ENCODE measurements at places on chromosomes 5 and 9.

DNA sequence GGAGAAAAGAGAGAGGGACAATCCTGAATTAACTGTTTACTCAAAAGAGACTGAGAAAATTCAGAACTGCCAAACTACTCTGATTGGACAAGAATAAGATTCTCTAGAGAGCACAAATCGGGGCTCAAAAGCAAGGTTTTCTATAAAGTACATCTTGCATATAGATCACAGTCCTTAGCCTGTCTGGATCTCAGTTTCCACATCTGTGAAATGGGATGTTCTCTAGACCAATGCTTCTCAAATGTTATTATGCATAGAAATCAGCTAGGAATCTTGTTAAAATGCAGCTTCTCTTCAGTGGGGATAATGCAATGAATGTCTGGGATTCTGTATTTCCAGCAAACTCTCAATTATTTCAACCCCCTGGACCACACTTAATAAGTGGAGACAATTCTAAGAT is 231.6 kb downstream of the ESM1 start:
- no peak for DNase-seq

GRCh38 chr9:2602704-2603116 is 18.9 kb upstream of the VLDLR start:
- no peak for DNase-seq

DNA sequence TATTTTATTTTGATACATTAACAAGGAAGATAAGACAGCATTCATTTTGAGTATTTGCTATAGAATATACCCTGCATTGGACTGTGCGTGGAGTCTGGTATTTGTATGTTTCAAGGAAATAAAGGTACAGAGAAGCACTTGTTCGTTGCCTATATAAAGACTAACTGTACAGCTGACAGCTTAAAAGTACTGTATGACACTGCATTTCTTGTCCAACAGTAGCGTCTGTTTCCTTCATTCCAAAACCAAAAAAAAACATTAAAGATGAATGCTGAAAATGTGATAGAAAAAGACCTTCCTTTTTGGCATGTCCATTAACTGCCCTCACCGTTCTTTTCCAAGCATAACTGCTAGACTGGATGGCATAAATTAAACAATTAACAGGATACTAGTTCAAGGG is 15.3 kb downstream of the TNFAIP8 start:
- no peak for DNase-seq

DNA sequence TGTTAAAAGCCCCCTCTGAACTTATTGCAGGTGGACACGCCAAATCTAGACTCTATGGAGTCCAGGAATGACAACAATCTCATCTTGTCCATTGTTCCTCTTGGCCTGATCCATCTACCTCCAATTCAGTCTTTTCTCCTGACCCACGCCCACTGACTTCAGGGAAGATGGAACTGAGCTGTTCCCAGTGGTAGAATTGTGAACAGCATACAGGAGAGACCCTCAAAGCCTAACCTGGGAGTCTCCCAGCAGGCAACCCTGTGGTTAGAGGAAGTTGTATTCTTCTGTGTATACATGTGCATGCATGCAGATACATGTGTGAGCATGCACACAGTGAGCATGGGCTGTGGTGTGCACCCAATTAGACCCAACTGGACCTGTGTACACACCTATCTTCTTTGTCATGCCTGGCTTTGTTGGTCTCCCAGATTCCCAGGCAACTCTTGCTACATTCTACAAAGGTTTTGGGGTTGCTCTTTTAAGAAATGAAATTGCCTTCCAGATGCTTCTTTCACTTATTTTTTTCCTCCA is 286.0 kb downstream of the ZSWIM6 start:
- DNase-seq: no peak

- DNase-seq: no peak
Observed at GRCh38 chr5:170181902-170182301, 50.9 kb upstream of the C5orf58 start.

DNA sequence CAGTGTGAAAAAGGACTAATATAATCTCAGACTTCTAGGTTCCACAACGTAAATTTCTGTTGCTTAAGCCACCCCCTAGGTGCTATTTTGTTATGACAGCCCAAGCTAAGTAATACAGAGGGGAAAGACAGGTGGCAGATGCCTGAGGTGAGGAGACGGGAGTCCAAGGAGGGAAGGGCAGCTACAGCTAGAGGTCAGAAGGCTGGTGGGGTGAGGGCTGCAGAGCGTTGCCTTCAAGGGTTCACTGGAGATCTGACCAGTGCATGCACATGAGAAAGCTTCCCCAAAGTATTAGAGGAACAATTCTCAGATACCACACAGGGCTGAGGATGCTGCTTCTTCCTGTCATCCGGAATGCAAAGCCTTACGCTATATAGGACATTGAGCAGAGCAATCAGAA is 104.7 kb upstream of the IRX4 start:
- DNase-seq: no peak

DNA sequence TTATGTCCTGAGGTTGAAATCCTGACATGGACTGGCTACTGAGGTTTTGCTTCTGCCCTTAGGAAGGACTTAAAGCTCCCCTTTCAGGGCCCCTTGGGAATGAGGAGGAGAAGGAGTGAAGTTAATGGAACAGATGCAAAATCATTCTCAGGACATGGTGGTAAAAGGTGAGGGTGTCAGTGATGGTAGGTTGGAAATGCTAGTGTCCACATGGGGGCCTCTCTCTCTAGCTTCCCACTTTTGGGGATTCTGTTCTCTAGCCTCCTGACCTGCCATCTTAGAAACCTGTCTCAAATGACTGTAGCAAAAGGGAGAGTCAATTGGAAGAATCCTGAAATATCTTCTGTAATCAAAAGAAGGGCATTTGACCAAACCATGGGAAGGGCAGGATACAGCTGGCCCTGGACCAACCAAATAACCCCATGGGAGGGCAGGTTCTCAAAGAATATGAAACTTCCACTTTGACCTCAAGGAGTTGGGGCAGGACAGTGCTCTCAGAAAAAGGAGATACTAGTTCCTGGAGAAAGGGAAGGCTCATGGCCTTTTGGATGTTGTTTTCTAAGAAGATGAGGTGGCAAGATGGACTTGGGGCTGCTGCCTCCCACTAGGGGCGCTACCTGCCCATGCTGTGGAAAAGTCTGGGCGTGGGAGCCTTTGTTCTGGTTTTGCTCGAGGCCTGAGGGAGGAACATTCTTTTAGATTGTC is 21.2 kb upstream of the MLANA start:
- no peak for DNase-seq

DNA sequence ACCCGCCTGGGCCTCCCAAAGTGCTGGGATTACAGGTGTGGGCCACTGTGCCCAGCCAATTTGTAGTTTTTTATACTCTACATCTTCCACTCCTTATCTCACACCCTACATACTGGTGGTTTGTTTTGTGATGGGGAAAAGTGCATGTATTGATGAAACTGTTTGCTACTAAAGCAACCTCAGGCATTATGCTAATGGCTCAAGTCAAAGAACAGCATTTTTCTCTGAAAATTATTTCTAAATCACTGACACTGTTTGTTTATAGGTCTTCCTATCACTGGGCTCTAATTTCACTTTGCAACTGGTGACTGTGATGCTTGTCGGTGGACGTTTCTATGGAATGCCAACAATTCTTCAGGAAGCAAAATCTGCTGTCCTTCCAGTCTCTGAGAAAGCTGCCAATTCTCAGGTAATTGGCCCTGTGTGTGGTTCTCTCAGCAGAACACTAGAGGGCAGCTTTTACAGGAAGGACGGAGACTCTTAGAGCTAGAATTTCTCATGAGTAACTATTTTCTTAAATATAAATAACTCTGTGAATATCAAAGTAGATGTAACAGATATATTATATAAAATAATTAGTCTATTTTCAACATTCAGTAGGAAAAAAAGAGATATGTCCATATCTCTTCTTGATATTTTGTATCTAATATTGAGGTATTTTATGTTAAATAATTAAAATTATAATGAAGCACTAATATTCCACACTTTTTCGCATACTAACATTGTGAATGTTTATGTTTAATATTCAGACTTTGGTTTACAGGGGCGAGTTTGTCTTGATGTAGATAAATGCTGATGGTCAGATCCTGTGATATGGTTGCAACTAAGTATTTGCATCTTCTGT is 244.1 kb downstream of the ADGRV1 start:
- DNase-seq: no peak

DNA sequence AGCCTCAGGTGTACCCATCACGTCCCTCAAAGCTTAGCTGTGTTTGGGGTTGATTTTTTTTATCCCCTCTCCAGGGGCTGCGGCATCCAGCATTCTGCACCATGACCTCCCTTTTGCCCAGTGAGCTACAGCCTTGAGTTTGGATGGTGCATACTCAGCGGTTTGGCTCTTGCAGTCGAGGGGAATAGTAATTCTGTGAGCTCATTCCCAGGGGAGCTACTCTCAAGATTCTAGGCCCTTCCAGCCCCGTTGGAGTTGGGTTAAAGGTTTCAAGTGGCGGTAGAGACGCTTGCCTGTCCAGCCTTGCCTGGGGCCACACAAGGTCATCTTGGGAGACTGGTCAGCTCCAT is 102.2 kb upstream of the SPRY4 start:
- DNase-seq: no peak

DNA sequence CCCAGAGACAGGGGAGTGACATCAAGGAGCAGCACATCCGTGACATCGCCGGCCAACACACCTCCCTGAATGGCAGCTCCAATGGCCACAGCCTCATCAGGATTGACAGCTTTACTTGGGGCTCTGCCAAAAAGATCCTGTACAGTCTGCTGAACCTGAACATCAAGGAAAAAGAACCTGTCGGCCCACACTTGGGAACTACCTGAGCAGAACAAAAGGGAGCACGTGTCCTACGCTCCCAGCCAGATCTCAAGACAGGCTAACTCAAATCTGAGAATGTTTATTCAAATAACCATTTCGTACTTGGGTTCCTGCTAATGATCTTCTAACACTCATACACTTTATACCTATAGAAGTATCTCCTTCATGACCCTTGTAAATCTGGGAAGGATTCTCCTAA is 15.3 kb downstream of the HSPA9 start:
- no peak for DNase-seq

DNA sequence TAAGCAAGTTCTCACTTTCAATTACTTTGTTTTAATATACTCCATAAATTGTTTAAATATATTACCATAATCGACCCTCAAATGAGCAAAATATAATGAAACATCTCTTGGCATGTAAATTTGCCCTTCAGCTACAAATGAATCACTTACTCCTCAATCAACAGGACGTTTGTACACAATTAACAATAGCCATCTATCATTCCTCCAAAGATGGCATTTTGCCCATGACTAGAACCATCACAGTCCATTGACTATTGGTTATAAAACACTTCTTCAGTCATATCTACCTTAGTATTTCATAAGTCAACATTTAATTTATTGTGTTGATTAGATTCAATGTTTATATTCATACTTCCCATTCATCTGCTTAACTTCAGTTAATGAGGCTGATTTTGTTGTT is 127.2 kb downstream of the CTNND2 start:
- DNase-seq: no peak

GRCh38 chr5:164593982-164594381 is 1088.6 kb downstream of the MAT2B start:
- no peak for DNase-seq

DNA sequence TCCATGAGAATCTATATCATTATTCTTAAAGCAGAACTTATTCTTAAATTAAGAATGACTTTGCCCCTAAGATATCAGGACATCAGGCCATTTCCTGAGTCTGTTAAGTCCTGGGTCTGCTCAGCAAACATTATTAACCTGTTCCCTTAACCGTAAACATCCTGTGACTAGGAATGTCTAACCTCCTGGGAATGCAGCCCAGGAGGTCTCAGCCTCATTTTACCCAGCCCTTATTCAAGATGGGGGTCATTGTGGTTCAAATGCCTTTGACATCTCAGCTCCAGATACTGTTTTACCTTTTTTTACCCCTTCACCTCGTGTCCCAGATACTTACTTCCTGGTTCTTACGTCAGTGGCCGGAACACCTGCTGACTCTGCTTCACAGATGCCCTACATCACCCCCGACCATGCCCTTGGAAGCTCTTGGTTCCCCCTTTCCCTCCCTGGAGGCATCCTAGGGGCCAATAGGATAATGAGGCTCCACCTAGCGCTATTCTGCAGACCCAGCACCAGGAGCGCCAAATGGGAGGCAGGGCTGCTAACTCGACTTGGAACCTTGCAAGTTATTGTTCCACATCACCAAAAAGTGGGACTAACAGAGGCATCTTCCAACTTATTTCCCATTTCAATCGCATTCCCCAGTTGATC is 182.5 kb downstream of the MED10 start:
- no peak for DNase-seq

- no peak for DNase-seq
Observed at GRCh38 chr9:70034271-70034711, 9.4 kb upstream of the MAMDC2 start.

GRCh38 chr9:13804532-13804931 is 509.4 kb downstream of the NFIB start:
- DNase-seq: no peak

DNA sequence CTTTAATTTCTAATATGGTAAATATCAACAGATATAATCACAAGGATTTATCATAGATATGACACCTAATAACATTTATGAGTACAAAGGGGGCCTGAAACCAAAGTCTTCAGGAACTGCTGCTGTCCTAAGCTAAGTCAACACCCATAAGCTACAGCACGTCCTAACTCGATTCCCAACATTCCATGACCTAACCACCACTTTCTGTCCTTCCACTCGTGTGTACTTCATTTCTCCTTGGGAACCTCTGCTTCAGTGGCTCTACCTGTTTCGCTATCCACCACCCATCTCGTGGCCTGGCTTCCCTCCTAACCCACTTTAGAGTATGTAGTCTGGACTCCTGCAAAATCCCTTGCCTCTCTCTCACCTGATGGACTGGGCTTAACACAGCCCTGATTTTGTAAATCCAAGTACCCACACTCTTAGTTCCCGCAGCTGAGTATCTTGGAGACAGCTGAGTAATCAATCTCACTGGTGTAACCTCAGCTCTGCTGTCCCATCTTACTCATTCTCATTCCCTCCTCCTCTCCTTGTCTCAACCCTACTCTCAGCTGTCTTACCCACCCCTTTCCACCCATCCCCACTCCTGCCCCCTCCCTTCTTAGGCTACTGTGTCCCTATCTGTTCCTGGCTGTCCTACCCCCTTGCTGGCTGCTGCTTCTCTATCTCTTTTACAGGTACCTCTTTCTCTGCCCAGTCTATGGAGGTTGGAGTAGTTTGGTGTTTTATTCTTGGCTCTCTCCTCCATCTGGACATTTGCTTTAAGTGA is 101.8 kb downstream of the MAST4 start:
- DNase-seq: no peak

GRCh38 chr5:10635257-10635866 is 71.5 kb downstream of the ANKRD33B start:
- DNase-seq: peak; percentile 37

GRCh38 chr5:151686674-151687407 is at the start of gene SPARC:
Gene SPARC (minus strand): TSS chr5:151686915. CDS start chr5:151676188, 10,727 bp downstream.
- no peak for DNase-seq
